ENCODE measurements at places on chromosomes 2 and 18.

- DNase-seq, result no peak
Measured at GRCh38 chr18:49761771-49762170, 51.6 kb downstream of the ACAA2 start.

DNA sequence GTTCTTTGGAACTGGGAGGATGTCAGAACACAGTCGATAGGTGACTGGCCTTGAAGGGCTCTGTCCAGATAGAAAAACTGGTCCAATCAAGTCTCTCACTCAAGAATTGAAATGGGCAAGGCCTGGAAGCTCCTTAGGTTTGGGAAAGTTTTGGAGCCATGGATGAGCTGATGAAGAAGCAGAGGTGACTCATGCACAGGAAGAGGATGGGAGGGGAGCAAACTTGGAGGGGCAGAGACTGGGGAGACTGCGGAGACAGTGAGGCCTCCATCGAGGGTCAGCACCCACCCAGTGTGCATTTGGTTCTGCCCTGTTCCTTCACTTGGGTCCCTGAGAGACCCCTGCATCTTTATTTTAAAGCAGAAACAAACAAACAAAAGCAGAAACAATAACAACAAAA, 41.1 kb downstream of the SOWAHC start:
- no peak for DNase-seq

GRCh38 chr2:71712158-71712818, 258.9 kb downstream of the DYSF start:
- DNase-seq, result no peak

- DNase-seq, result no peak
Measured at GRCh38 chr2:65922794-65923193, 490.4 kb upstream of the SPRED2 start.

DNA sequence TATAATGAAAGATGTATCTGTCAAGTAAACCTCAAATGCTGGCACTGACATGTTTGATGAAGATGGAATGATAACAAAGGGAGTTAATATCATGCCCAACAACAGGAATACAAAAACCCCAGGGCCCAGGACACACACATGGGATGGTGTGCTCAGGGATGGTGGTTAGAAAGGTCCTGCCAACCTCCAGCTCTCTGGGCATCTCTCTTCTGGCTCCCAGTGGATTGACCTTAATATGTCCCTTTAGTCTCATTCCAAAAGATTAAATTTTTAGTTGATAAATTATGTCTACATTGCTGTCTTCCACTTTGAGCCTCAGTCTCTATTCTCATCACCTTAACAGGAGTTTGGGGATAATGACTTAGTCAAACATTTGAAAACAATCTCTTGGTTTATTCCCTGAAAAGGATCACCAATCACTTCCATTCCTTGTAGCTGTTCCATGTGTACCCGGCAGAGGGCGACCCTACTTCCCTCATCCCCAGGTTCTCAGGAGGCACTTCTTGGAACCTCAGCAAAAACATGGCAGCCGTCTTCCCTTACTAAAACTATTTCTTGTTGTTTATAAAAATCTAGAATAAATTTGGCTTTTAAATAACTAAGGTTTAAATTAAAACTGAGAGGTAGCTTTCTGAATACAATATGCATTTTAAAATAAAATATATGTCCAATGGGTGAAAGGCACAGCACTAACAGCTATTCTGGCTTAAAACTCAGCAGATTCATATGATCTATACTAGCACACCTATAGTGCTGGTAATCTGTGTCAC, 29.6 kb downstream of the MCEE start:
- no peak for DNase-seq

DNA sequence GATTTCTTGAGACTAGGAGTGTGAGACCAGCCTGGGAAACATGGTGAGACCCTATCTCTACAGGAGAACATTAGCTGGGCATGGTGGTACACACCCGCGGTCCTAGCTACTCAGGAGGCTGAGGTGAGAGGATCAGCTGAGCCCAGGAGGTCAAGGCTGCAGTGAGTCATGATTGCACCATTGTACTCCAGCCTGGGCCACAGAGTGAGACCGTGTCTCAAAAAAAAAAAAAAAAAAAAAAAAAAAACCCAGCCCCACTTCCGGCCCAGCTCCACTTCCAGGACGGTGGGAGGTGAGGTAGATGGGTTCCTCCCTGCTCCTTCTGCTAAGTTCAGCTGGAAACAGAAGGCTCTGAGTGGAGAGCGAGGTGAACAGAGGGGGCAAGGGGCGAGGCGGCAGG, 41.4 kb upstream of the NFATC1 start:
- no peak for DNase-seq
